ENCODE measurements at places on chromosomes 7 and 10.

GRCh38 chr7:103710247-103710646, 264.2 kb upstream of the SLC26A5 start:
- DNase-seq: no peak

- DNase-seq: no peak
These were observed 649.1 kb downstream of the INHBA start for GRCh38 chr7:41053820-41054219.

DNA sequence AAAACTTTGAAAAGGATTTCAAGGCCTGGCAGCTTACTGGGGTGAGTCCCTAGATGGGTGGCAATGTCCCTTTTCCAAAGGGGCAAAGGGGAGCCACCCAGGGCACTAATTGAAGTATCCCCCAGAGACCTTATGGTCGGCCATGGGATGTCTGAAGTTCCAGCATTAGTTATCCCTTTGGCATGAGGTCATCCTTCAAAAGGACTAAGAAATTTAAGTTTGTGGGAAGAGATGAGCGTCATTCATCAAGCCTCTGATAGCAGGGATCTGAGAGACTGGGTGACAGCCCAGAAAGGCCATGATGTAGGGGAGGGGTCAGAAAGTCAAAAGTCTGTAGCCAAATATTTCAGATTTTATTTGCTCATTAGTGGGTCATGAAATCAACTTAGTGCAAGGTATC, 195.3 kb downstream of the ZNF438 start:
- DNase-seq: no peak

DNA sequence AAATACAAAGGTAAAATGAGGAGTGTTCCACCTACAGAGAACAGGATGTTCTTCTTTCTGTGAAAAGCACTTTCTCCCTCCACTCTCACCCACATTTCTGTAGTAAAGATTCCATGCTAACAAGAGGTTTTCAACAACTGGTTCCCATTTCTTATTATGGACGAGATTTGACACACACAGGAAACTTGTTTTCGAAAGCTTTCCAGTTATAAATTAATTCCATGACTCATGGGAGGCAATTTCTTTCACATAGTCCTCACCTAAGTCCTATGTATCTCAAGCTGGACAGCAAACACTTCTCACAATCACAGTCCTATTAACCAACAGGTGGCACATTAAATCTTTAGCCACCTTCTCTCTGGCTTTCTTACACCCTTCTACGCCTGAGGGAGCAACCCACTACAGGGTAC, 24.5 kb downstream of the RAPGEF5 start:
- DNase-seq: no peak

Measured in Ammon's horn (tissue), 1 donor.